Stimulated activated CD8-positive, alpha-beta memory T cell treated with anti-CD3 and anti-CD28 coated beads, Interleukin-15, amount 100 ng/mL, for 4 hours (primary cell): ENCODE measurements at places on chromosomes 1 and 21.

DNA sequence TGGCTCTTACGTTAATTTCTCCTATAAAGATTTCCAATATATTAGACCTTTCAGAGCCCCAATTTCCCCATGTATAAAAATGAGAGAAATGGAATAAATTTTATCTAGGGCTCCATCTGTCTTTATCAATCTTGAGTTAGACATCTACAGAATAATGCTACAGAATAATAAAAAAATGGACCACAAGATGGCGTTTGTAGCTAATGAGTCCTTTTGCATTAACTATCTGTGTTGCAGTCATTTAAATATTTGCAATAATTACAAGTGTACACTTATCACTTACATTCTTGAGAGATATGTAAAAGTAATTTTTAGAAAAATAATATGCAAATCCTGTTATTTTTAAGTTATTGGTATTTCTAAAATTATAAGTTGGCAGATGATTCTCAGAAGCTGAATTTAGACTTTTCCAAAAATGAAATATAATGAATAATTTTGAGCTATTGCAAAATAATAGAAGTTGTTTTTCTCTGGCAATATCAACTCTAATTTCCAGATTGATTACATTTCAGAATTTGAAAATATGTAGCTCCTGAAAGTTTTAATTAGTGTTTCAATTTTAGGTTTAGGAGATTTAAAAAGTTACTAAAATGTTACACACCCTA, 87.7 kb downstream of the SNX7 start:
- DNase-seq = no peak

- no peak for DNase-seq
These were observed 648 bp upstream of the RGS7 start for GRCh38 chr1:241357366-241358340.

DNA sequence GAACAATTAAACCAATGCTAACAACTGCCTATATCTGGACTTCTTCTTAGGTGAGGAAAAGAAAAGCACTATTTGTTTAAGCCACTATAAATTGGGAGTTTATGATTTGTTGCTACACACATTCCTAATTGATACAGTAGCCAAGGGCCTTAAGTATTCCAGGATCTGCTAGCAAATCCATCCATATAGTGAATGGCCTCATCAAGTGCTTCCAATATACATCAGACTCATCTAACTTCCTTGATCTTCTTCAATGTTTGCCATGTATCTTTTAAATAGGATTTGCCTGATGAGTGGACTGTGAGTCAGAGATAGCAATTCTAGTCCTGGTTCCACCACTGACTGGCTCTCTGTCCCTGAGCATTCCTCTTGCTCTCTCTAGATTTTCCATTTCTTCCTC, 430.2 kb downstream of the OMA1 start:
- no peak for DNase-seq

GRCh38 chr1:90973897-90974798, 47.7 kb downstream of the ZNF644 start:
- no peak for DNase-seq

DNA sequence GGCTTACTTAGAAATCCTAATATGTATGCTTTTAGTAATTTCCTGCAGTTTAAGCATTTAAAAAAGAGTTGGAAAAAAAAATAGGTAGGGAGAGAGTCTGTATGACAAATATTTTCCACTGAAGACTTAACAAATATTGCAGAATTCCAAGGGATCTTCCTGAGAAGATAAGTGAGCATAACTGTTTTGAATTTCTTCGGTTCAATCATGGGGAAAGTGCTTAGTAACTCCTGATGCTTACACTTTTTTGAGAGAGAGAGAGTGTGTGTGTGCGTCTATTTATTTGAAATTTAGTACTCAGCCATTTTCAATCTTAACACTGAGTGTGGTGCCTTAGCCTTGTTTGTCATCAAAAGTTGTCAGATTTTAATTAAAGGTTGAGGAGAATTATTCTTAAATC, 18.5 kb downstream of the SON start:
- DNase-seq = no peak

GRCh38 chr1:19824541-19824940, 9.5 kb upstream of the RNF186 start:
- DNase-seq = no peak
